Stimulated activated effector memory CD8-positive, alpha-beta T cell treated with anti-CD3 and anti-CD28 coated beads, Interleukin-12 subunit alpha, Interleukin-12 subunit beta, amount 100 ng/mL, for 72 hours (primary cell): ENCODE measurements at places on chromosomes 5 and 9.
A peak's percentile ranks its signal among the peaks of the same experiment; 100 is the strongest.

- DNase-seq, result no peak
These were observed 17.0 kb upstream of the SH3RF2 start for GRCh38 chr5:145919413-145919812.

DNA sequence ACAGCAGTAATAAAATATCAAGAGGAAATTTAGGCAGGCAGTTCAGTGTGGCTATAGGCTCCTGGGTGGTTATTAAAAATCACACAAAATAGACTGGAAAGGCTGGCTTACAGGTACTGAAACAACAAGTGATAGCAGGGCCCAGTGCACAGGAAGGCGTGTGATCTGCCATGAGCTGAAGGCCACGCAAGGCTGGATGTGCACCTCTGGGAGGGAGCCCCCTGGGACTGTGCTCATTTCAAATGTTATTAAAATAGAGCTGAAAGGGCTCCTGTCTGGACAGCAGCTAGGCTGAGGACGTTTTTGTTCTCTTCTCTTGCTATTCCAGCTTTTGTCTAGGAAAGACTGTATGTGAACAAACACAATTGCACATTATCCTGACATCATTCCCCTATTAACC, 324.3 kb upstream of the RFX3 start:
- no peak for DNase-seq

- DNase-seq, result peak; percentile 47
These were observed 42.8 kb downstream of the TIMD4 start for GRCh38 chr5:156920042-156920860.

GRCh38 chr5:172506921-172507320, 52.6 kb upstream of the SH3PXD2B start:
- DNase-seq, result peak; percentile 38

DNA sequence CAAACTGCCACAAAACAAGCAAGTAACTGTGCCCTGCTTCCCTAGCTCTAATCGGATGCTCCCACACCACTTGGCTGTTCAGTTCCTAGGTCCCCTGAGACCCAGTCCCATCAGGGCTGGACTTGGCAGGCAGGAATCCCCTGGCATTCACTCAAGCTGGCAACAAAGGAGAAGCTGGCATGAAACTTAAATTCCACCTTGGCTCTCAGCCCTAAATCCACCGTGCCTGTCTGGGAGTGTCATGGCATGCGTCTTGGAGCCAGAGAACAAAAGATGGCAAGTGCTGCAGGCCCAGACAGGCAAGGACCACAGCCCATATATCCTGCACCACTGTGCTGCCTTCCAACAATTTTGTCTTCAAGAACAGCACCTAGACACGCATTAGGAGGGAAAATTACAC, 38.2 kb downstream of the ETF1 start:
- DNase-seq, result no peak
